Skeletal muscle cell (primary cell): ENCODE measurements at places on chromosomes 2 and 18.

DNA sequence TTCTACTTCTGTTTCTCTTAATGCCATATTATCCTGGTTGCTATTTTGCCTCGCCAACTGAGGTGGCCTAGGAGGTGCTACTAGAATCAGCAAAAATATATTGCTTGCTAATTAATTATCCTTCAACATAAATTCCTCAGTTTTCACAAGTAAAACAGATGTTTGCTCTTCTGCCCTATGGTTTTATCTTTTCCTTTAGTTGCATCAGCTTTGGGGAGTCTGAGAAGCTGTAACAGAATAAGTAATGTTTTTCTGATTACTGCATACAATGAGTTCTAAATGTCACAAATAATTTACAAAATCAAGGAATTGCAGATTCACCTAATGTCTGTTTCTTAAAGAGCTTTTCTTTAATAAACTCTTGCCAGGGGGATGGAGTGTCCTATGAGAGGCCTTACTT is 36.7 kb downstream of the GULP1 start:
- no peak for DNase-seq

GRCh38 chr2:63755216-63755615 is 86.5 kb upstream of the UGP2 start:
- peak; percentile 27 for DNase-seq

DNA sequence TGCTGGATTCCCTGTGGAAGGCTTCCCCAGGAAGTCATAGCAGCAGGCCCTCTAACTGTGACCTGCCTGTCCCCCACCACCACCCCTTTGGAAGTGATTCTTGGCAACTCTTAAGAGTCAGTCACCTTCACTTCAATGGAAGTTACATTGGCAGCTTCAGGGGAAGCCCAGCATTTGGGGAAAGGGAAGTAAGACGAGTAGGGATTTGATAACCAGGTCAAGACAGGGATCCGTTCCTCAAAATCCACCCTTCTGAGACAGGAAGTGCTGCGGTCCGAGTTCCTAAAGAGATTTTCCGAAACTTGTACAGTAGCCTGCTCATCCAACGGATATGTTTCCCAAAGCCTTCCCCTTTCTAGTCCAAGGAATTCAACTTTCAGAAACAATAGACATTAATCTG is 54.2 kb downstream of the MRPL35 start:
- DNase-seq = no peak

DNA sequence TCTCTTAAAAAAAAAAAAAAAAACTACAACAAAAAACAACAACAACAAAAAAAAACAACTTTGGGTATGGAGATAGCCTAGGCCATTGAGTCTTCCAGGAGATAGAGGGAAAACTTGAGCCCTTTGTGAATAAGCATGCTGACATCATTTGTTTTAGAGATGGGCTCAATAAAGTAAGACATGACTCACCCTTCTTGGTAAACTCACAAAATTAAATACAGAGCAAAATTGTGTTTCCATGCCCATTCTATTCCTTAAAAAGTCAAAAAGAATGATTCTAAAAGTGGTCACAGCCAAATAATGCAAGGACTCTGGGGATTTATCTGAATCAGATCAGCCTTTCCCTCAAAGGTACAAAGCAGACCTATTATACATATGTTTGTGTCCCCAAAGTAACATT is 117.4 kb downstream of the ETAA1 start:
- peak; percentile 51 for DNase-seq

DNA sequence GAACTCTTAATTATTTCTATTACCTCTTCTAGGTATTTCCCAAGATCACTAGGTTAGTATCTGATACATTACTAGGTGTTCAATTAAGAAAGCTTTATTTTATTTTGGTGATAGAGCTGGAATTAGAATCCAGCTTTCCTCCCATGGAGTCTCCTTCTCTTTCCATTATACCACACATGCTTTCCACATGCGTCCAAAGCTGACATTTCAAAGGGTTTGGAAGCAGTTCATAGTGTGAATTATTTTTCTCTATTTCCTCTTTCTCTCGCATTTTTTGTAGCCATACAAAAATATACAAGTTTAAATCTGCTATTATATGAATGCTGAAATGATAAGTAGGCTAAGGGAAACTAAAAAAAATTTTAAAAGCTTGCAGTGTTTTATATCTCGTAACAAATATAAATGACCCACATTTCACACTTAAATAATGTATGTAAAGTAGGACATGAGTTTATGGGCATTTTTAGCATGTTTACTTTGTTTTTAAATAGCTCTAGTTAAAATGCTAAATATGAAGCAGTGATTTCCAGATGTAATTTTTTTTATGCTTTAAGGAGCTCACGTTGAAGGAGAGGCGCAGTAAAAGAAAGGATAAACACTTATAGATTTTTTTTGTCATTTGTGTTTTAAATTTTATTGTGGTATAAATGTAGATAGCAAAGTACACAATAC is 20.1 kb downstream of the ZC3H6 start:
- DNase-seq = no peak

- DNase-seq = no peak
These were observed 3.3 kb downstream of the CDH7 start for GRCh38 chr18:65754121-65754520.

GRCh38 chr2:121804340-121804739 is 48.9 kb downstream of the TSN start:
- no peak for DNase-seq

- DNase-seq = no peak
These were observed 7.0 kb downstream of the G6PC2 start for GRCh38 chr2:168907940-168908662.

DNA sequence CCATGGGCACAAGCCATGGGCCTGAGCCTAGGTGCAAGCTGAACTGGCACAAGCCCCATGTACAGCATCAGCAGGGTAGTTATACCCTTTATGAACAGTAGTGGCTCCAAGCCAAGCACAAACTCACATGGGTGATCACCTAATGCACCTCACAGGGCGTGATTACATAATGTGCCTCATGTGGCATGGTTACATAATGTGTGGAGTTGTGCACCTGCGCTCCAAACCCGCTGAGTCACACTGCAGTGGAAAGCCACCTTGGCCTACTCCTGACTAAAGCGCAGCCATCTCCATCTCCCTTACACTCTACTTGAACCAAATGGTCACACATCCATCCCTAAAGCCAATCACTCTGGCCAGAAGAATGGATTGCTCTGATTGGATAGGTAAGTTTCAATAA is 279.7 kb downstream of the MBD2 start:
- DNase-seq = no peak

GRCh38 chr2:223010641-223011040 is 41.3 kb upstream of the KCNE4 start:
- peak; percentile 82 for DNase-seq

- no peak for DNase-seq
These were observed 279.5 kb downstream of the AGAP1 start for GRCh38 chr2:235773188-235773928.

GRCh38 chr18:58625839-58626238 is 3.1 kb downstream of the ALPK2 start:
- no peak for DNase-seq

DNA sequence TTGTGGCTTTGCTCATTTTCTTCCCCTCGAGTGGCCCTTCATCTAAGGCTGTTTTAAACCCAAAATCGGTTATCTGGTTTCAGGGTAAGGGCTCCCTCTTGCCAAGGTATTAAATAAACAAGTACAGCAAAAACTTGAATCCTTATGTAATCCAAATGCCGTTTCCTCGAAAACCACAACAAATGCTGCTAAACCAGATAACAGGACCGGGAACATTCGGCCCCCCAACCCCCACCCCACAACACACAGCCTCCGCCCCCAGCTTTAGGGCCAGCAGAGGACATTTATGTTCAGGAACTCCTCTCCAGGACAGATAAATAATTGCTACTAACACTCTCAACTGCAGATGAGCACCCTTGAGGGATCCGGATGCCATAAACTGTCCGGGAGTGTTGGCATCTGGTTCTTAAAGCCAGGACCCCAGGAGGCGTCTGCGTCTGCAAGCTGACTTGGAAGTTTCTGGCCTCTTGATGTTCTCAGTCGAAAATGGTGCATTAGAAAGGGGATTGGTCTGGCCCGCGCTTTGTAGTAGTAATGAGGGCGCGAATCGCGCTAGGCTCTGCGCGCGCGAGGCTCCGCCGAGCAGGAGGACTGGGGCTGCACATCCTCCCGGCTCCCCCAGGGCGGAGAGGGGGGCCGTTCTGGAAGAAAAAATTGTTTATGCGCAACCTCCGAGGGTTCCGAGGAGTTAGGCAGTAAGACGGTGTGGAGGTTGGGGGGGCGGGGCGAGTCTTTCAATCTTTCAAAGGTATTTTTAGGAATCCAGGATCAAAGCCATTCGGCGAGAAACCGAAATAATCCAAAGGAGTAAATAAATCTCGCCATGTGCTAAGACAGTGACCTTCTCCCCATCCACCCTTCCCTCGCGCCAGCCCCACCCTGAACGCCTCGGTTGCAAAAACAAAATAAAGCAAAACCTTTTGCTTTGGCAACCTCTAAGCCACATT is 3.9 kb upstream of the ID2 start:
- no peak for DNase-seq

DNA sequence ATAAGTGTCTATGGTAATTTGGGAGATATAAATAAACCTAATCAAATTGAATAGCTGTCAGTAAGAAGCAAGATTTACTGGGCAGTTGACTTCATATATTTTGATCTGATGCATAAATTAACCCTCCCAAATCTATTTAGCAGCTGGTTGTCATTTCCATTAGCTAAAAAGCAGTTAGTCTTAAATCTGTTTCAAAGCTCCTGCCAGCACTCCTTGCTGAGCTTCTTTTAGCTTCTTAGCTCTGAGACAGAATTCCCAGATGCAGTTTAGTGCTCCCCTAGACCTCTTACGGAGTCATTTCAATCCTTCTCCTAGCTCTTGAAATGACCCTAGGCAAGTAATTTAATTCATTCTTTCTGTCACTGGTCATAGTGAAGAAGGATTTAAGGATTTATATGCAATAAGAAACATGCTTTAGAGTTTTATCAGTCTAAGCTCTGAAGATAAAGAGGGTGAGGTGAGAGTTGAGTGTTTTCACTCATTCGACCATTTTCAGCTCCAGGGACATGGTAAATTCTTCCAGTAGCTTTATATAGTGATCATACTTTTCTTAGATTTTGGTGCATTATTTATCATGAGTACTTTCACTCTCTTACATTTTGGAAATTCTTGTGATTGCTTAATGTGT is 98.9 kb downstream of the PHLPP1 start:
- DNase-seq = no peak

- peak; percentile 69 for DNase-seq
These were observed 47.6 kb downstream of the ALPK2 start for GRCh38 chr18:58581265-58581664.

DNA sequence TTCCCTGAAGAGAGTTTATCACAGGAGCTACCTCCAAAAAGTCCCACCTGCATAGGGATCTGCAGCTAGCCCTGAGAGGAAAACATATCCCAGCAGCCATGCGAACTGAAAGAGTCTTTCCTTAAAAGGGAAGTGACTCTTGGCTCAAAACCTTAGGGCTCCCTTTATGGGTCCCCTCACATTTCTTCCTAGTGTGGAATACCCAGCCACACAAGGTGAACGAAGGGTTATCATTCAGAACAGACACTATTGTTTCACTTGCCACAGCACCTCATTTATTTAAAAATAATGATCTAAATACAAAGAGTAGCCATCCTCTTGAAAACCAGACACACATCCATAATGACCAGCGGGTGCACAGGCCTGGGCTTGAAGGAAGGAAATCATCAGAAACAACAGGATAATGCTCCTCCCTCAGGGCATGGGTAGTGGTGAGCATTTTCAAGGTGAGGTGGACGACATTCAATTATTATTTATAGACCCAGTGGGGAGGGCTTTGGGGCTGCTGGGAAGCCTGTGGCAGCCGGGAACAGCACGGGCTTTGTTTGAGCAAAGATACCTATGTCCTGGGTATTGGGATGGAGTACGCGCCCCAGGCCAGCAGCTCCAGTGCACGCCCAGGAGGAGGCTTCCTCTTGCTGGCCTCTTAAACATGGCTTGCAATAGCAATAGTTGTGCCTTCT is 119.0 kb upstream of the ITGA6 start:
- DNase-seq = no peak

- no peak for DNase-seq
These were observed 96.7 kb downstream of the ZNF385B start for GRCh38 chr2:179764710-179765109.

DNA sequence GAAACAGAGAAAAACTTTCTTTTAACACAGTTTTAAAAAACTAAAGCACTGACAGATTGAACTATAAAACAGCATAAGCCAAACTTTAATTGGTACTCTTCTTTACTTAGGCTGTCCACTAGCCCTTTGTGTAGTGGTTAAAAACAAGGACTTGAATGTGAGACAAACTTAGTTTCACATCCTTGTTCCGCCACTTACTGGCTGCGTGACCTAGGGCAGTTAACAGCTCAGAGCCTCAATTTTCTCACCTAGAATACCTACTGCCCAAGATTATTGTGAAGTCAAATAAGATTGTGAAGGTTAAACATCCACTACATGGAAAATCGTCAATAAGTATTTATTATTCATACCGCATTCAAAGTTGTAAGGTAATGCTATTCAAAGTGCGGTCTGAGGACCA is 2.0 kb downstream of the WDR35 start:
- no peak for DNase-seq

DNA sequence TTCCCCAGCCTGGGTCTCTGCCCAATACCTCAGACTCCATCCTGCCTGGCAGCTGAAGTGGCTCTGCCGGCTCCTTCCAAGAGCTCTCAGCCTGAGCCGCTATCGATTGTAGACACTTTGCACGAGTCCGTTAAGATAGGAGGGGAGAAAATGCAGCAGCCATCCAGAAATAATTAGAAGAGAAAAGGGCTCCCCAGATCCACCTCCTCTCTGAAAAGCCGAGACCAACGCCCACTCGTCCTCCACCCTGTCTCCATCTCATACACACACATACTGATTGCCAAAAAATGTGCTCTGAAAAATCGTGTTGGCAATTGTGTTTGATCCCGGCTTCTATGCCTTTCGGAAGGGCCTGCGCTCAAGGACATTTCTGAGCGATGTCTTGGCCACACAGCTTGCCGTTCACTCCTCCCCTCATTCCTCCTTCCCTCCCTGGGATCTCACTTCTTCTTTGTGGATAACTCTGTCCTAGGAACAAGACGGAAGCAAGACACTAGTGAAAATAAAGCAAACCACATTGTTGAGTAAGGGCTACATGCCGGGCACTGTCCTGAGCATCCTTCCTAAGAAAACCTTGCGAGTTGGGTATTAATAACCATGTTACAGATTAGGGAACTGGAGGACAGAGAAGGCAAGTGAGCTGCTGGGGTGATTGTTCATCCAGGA is 372.8 kb upstream of the MYT1L start:
- DNase-seq = no peak

DNA sequence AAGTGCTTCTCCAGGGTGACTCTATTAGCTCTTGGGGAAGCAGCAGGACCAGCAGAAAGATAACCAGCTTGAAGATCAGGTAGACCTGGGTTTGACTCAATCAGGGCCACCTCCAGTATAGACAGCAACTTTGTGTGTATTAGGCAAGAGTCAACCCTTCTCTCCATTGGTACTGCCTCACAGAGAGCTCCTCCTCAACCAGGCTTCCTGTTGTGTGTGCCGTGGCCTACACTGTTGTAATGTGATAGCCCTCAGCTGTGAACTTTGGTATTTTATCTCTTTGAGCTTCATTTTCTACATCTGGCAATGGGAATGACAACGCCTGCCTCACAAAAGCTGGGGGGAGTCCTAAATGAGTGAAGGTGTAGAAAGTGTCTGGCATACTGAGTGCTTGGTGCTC is 17.0 kb upstream of the MAP3K20 start:
- no peak for DNase-seq

GRCh38 chr2:156322686-156323231 is 9.8 kb downstream of the NR4A2 start:
- no peak for DNase-seq
